Stimulated activated CD8-positive, alpha-beta memory T cell treated with anti-CD3 and anti-CD28 coated beads, Interleukin-7, amount 100 ng/mL, for 1 hour (primary cell): ENCODE measurements at places on chromosomes 12 and 14.
A peak's percentile ranks its signal among the peaks of the same experiment; 100 is the strongest.

DNA sequence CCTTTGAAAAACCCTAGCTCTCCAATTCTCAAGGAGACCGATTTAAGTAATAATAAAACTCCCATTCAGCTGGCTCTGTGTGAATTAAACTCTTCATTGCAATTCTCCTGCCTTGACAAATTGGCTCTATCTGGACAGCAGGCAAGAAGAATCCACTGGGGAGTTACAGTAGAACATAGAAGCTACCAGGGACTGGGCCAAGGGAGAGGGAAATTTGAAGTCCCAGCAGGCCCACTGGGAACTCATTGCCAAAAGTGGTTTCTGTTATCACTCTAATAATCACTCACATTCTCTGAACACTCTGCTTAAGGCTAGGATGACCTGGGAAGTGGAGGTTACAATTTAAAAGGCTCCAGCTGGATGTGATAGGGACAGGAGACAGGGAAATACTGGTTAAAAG lies 384.5 kb upstream of the CCDC196 start:
- DNase-seq, result no peak

GRCh38 chr12:92436856-92437255 lies 265.9 kb upstream of the PLEKHG7 start:
- DNase-seq, result no peak

DNA sequence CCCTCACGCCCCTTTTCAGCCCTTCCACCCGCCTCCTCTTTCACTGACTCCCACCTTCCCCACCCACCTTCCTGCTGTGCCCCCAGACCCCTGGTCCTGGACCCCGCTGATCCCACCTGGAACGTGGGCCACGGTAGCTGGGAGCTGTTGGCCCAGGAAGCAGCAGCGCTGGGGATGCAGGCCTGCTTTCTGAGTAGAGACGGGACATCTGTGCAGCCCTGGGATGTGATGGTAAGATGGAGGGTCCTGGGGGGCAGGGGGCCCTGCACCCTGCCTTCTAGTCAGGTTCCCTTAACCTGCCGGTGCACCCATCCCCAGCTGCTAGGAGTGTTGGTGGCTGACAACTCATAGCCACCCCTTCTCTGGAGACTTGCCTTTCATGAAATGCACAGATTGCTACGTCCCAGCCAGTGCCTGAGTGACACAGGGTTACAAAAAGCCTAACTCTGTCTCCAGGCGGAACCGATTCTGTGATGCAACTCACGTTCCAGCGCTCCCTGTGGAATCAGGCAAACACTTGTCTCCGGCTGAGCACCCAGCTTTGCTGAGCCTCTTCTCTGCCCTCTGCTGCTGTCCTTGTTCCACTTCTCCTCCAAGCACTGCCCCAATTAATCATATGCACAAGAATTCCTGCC lies 15.0 kb upstream of the OAS2 start:
- no peak for DNase-seq

DNA sequence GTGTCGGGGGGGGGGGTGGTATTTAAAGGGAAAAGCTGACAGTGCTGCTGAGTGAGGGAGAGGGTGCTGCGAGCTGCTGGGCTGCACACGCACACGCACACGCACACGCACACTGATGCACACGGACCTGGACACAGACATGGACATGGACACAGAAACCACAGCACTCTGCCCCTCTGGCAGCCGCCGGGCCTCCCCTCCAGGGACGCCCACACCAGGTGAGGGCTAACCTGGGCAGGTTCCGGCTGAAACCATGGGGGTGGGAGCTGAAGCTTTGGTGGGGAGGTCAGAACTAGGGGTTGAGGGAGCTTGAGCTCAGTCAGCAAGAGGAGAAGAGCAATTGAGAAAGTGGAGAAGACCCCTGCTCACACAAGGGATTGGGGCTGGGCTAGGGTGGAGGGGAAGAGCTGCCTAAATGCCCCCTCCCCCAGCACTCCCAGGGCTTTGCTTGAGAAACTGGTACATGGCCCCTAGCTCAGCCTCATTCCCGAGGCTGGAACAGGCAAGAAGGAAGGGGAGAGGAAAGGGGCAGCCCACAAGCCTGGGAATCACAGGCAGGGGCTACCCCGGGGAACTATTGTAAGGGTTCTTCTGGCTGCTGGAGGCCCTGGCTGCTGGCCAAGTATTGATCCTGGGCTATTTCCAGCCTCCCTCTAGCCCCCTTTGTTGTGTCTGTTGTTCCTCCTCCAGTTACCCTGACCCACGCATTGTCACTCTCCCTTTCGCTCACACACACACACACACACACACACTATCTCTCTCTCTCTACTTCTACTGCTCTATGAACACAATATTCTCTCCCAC lies at the start of gene REM2:
REM2 (plus strand) TSS at position 50 of the 804 bp plus-strand sequence; CDS start at position 116, 66 bp downstream.
- no peak for DNase-seq

DNA sequence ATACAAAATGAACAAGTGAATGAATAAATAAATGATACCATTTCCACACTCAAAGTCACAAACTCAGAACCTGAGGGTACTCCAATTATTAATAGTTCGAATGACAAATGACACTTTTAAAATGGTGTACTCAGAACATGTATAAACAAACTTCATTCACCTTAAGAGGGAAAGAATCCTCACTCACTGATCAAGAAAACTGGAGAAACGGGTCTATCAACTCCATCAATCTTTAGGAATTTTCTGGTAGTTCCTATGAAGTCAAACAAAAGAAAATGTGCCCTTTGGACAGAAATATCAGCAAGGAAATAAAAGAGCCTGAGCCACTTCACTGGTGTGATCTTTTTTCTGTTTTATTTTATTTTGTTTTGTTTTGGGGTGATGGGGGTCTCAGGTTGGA lies 5.2 kb upstream of the NRDE2 start:
- no peak for DNase-seq

GRCh38 chr12:27822076-27822712 lies 42.2 kb upstream of the MANSC4 start:
- DNase-seq, result peak; percentile 29

DNA sequence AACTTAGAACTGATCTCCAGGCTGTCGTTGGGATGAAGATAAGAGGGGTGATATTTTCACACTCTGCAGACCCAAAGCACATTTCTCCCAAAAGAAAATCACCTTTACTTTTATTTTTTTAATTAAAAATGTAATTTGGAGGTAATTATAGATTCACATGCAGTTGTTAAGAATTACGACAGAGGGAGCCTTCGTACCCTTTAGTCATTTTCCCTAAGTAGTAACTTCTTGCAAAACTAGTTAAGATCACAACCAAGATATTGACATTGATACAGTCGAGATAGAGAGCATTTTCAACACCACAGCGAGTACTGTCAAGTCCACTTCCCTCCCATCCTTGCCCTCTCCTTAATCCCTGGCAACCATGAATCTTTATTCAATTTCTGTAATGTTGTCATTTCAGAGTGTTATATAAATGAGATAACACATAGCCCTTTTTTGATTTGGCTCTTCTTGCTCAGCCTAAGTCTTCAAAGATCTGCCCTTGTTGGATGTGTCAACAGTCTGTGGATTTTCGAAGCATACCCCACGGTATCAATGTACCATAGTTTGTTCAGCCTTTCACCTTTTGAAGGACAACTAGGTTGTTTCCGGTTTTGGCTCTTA lies 39.6 kb downstream of the DNAH10 start:
- no peak for DNase-seq

- DNase-seq, result no peak
Measured at GRCh38 chr12:65673732-65674131, 150.6 kb upstream of the HMGA2 start.

- no peak for DNase-seq
Measured at GRCh38 chr12:123713823-123714585, 1.9 kb downstream of the ATP6V0A2 start.

- no peak for DNase-seq
Measured at GRCh38 chr12:3728686-3729085, 24.2 kb downstream of the CRACR2A start.

- no peak for DNase-seq
Measured at GRCh38 chr12:69610729-69611128, at the start of gene LRRC10. Gene LRRC10, minus strand, starts transcription at chr12:69610907. Its CDS starts 69 bp downstream, at chr12:69610838.

DNA sequence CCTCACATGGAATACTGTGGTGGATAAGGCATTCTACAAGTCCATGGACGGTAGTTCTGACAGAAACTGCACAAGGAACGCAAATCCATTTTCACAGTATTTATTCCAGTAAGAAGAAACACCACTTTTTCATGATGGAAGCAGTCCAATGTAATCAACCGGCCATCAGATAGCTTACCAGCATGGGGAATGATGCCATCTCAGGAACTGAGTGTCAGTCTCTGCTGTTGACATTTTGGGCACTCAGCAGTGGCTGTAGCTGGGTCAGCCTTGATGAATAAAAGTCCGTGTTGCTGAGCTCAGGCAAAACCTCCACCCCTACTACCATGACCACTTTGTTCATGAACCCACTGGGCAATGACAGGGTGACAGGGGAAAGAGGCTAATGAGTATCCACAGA lies 103.4 kb downstream of the PLCZ1 start:
- DNase-seq, result no peak

DNA sequence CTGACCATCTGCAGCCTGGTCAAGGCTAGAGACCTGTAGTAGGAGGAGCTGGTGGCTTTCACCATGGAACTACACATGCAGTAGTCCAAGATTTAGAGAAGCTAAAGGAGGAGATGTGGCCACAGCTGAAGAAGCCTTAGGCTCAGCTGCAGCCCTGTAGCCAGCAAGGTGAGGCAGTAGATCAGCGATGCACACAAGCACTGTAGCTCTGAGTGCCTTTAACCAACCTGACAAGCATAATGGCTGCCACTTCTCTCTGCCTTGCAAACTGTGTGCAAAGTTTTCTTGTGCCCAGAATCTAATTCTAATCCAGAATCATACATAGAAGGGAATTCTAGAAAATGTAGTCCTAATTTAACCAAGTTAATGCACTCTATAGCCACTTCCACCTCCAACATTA lies 159.0 kb upstream of the ARID2 start:
- no peak for DNase-seq

DNA sequence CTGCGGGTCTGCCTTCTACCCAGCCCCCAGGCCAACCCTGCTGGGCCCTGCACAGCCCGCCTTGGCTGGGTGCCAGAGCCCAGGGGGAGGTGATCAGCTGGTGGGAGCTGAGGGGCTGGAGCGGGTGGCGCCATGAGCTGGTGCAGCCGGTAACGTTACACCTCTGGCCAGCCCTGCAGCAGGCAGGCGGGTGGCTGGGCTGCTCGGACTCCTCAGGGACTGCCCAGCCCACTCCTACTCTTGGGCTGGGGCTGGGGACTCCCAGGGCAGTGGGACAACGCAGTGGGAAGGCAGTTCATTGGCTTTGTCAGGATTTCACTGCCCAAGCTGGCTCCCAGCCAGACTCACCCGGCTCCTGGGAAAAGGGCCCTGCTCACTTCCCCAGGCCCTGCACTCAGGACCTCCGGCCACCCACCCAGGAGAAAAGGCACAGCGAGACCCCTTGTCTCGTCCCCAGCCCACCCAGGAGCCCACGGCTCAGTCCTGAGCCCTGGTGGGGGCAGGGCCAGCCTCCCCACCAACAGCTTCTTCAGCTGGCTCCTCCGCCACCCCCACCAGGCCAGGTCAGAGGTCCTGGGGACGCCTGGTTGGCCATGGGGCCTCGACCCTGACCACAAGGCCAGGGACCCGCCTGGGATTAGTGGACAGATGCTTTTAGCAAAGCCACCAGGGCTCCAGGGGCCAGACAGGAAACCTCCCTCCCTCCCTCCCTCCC lies 1.0 kb downstream of the PGF start:
- DNase-seq, result no peak

DNA sequence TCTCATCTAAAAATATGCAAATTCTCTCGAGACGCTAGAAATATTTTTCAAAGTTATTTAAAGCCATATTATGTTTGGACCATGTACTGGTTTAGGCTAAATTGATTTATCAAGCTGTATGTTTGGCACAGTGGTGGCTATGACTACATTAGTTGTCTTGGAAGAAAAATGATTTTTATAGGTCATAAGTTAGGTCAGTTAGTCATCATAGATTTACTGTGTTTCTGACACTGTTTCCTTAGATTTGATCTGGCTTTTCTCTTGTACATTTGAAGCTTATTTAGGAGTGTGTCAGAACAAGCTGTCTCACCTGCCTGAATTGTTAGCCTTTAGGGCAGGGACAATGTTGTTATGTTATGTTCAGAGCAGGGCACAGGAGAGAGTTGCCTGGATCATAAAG lies 161.1 kb upstream of the FBXO33 start:
- no peak for DNase-seq

GRCh38 chr14:68464711-68465110 lies 328.2 kb downstream of the ZFP36L1 start:
- DNase-seq, result no peak

GRCh38 chr14:70707138-70708038 lies 65.7 kb downstream of the TTC9 start:
- DNase-seq, result no peak
